Stimulated activated CD8-positive, alpha-beta memory T cell treated with anti-CD3 and anti-CD28 coated beads, Interleukin-2, amount 100 ng/mL, for 48 hours (primary cell): ENCODE measurements at places on chromosomes 7 and 10.

DNA sequence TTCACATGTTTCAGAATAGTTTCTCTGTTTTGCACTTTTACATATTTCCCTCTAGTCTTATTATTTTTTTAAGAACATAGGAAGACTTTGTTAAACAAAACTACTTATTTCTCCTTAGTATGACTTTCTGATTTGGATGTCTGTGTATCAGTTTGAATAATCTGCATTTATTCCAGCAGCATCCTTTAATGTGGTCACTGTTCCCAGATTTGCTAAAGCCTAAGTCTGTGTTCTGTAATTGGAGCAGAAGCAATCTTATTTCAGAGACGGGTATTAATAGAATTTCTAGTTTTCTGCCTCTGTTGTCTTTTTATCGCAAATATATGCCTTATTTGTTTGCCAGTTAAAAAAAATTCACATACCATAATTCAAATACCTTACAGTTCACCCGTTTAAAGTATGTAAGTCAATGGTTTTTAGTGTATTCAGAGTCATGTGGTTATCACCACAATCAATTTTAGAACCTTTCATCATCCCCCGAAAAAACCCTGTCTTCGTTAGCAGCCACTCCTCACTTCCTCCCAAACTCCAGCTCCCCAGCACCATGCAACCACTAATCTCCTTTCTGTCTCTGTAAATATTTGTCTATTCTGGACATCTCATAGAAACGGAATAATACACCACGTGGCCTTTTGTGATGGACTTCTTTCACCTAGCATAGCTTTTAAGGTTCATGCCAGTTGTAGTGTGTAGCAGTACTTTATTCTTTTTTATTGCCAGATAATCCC lies 58.7 kb downstream of the INPP5F start:
- no peak for DNase-seq

DNA sequence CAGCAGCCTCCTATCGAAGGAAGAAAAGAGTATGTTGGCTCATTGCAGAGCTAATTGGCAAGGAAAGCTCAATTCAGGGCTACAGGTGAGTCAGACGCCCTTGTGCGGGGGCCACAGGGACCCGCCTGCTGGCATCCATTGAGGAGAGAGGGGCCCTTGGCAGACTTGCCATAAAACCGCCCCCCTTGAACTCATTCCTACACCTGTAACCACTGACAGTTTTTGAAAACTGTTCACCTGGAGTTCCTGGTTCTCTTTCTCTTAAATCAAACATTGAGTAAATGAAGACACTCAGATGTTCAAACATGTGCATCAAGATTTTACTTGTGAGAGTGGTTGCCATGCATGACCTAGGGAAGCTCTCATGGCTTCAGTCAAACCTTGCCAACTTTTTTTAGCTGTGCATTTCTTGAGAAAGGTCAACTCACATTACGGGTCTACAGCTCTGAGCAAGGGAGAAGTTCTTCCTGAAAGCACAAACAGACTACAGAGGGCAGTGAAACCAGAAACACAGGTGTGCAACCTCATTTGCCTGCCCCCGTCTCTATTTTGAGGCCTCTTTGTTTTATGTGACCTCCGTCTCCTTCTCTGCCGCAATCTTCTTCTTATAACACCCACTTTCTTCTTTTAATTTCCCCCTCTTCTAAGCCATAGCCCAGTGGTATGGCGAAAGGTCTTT lies 87.8 kb downstream of the TBXAS1 start:
- no peak for DNase-seq

DNA sequence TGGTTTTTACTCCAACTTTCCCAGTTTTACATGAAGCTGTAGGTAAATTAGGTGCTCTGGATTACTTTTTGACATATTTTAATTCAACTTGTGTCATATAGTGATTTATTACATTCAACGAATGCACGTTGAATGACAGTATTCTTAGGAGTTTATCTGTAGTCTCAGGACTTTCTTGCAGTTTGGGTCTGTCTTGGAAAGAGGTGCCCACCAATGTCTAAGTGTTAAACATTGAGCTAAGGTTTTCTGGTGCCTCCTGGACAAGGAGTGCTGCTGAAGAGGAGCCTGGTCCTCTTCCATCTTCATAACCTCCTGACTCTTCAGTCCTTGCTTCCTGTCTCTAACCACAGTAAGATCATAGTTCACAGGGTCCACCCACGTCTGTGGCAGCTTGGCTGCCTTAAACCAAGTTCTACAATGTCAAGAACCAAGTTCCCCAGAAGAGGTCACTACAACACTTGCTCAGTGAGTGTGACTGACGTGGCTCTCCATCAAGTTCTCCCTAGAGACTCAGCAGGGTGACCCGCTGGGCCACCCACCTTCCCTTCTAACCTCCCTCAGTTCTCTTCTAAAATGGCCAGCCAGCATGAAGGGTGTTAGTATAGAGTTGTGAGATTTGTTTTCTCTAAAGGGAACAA lies 6.1 kb downstream of the NPY start:
- DNase-seq: no peak

GRCh38 chr10:114697061-114697598 lies 39.1 kb upstream of the ABLIM1 start:
- DNase-seq: no peak

- DNase-seq: no peak
Measured at GRCh38 chr7:14195079-14195478, 205.6 kb upstream of the ETV1 start.

DNA sequence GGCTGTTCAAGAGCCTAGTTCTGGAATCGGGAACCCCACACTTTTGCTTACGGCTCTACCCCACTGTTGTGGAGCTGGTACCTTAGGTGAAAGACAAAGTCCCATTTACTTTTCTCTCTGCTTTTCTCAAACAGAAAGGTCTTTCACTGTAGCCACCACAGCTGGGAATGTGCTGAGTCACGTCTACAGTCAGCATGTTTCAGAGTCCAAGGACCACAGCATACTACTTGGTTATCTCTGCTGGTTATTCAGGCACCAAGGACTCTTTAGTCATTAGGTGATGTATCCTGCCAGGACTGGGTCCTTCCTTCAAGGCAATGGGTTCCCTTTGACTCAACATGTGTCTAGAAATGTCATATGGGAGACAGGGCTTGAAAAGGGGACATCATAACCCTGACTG lies 266.8 kb upstream of the STEAP1 start:
- DNase-seq: no peak

- DNase-seq: no peak
Measured at GRCh38 chr7:1666317-1666822, 3.7 kb upstream of the ELFN1 start.

GRCh38 chr7:94149789-94150545 lies 145.8 kb upstream of the BET1 start:
- no peak for DNase-seq

GRCh38 chr7:2680792-2681490 lies 7.1 kb upstream of the AMZ1 start:
- DNase-seq: peak; percentile 41

- DNase-seq: no peak
Measured at GRCh38 chr10:63256009-63256773, 123.1 kb downstream of the NRBF2 start.

GRCh38 chr7:117308891-117309290 lies 14.0 kb downstream of the WNT2 start:
- no peak for DNase-seq

DNA sequence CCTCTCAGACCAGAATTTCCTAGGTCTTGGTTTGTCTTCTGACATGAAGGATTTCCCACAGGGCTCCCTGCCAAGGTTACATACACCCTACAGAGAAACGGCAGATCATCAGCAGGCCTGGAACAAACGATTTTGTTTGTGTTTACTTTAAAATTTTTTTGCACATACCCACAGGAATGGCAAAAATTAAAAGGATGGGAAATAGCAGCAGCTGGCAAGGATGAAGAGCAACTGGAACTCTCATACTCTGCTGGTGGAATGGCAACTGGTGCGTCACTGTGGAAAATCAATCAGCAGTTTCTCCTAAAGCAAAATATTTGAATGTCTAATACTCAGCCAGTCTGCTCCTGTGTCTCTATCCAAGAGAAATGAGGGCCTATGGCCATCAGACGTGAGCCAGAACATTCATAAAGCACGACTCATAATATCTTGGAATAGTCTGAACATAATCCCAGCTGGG lies 6.5 kb downstream of the BAIAP2L1 start:
- DNase-seq: no peak

DNA sequence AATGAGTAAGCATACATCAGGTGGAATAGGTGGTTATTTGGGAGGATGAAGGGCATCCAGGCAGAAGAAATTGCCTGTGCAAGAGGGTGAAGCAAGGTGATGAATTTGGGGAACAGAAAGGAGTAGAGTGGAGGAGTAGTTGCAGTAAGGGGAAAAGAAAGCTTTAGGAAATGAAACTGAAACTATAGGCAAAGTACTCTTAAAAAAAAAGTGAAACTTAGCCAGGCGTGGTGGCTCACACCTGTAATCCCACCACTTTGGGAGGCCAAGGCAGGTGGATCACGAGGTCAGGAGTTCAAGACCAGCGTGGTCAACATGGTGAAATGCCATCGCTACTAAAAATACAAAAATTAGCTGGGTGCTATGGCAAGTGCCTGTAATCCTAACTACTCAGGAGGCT lies 17.6 kb downstream of the NUP205 start:
- DNase-seq: no peak

DNA sequence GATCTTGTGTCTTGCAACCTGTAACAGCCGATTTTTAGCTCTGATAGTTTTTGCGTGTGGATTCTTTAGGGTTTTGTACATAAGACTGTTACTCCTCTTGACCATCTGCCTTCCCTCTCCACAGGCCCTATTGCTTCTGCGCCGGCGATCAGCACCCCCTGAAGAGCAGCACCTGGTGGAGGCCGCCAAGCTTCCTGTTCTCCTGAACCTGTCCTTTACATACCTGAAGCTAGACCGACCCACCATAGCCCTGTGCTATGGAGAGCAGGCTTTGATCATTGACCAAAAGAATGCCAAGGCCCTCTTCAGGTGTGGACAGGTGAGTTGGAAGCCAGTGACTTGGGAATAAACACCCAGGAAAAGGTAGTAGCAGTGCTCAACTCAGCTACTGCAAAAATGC lies 12.6 kb downstream of the FKBP6 start:
- no peak for DNase-seq

DNA sequence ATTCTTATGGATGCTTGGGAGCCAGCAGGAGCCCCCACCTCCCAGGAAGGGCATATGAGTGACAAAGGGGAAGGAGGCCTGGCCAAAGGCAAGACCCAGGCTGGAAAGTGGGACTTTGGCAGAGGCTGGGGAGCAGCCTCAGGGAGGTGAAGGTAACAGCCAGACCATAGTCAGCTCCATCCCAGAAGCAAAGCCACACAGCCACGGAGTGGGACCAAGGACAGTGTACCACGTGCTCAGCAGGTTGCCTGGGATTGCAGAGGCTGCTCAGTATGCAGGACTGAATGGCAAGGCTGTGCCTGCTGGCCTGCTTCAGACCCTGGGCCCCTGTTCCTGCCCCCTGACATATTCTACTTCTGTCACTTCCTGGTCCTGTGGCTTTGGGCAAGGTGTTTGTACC lies 17.6 kb upstream of the GPR26 start:
- DNase-seq: no peak

GRCh38 chr7:154836021-154836448 lies 166.9 kb downstream of the PAXIP1 start:
- no peak for DNase-seq

DNA sequence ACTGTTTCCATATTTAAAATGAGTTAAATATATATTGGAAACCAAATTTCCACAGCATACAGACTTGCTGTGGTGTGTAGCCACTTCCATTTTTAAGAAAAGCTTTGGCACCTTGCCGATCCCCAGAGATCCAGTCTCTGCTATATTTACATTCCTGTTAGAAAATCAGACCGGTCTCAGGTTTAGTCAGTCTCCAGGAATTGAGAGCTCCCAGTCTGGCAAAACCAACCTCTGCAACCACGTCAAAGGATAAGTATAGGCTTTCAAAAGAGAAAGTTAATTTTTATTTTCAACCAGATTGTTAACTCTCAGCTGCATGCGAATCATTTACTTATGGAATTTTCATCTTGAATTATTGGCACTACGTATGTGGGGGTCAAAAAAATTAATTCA lies 28.2 kb downstream of the PUS7 start:
- DNase-seq: no peak

- no peak for DNase-seq
Measured at GRCh38 chr10:125985557-125986240, 89.3 kb downstream of the FANK1 start.

DNA sequence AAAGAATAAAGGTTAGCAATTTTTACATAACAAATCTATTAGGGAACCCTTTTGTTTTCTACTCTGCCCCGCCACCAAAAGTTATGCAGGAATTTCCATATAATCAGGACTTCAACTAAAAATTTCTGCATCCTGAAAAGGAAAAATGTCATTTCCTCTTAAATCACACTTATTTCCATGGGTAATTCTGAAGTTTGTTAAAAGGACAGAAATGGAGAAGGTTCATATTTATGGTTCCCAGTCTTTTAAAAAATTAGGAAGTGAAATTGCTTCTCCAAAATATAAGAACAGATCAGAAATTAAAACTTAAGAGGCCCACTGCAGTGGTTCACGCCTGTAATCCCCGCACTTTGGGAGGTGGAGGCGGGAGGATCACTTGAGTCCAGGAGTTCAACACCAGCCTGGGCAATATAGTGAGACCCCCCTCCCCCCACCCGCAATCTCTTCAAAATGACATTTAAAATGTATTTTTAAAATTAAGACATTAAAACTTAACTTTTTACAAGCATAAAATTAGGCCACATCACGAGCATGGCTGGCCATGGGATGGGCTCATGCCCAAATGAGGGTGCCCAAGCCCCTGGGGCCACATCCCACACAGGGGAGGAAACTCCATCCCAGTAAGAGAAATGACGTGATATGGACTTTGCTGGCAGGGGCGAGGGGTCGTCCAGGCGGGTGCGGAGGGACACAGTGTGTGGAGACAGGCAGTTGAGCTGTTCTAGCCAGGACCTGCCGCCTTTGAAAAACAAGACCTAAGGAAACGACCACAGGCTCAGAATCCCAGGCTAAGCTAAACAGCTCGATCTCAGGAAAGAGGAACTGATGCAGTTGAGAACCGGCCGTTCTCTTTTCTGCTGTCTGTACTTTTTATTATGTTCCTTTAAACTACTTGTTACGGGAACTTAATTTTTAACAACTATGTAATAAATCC lies 51.3 kb upstream of the NFE2L3 start:
- DNase-seq: no peak

DNA sequence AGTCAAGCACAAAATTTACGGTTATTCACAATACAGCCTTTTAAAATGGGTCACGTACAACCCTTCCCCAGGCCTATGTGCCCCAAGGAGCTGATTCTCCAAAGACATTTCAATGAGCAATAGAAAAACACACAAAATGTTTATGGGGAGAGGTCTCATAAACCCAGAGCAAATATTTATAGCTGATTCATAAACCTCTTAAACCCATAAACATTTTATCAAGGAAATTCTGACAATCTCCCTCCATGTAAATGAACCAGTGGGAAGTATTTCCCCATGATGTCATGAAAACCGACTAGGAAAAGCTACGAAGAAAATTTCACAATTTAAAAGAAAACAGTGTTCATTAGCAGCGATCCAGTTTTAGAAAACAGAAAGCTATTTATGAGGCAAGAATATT lies 36.0 kb downstream of the SFMBT2 start:
- DNase-seq: no peak

- DNase-seq: no peak
Measured at GRCh38 chr7:133530682-133531081, 277.8 kb downstream of the EXOC4 start.
